Stimulated activated CD4-positive, alpha-beta T cell treated with anti-CD3 and anti-CD28 coated beads, Interleukin-12 subunit alpha, Interleukin-12 subunit beta, amount 100 ng/mL, for 48 hours (primary cell): ENCODE measurements at places on chromosomes 13 and 19.
A peak's percentile ranks its signal among the peaks of the same experiment; 100 is the strongest.

- no peak for DNase-seq
These were observed 3.8 kb upstream of the ALOX5AP start for GRCh38 chr13:30731361-30732045.

GRCh38 chr19:45597425-45598111 lies 4.4 kb downstream of the GPR4 start:
- DNase-seq = no peak

GRCh38 chr19:49391581-49392399 lies 3.7 kb downstream of the KASH5 start:
- peak; percentile 59 for DNase-seq

DNA sequence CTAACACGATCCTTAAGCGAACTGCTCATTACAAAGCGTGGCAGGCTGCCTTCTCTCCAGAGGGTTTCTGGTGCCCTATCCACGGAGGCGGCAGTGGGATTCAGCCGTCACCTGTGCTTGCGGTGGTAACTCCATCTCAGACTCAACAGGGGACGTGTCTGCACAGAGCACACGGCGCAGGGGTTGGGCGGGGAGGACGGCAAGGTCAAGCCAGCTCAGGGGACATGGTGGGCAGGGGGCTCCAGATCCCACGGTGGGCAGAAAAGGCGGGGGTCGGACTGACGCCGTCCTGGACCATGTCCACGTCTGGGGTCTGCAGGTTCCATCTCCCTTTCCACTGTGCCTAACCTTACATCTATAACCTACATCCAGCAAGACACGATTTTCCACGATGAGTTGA lies 70.7 kb downstream of the RASA3 start:
- DNase-seq = no peak

DNA sequence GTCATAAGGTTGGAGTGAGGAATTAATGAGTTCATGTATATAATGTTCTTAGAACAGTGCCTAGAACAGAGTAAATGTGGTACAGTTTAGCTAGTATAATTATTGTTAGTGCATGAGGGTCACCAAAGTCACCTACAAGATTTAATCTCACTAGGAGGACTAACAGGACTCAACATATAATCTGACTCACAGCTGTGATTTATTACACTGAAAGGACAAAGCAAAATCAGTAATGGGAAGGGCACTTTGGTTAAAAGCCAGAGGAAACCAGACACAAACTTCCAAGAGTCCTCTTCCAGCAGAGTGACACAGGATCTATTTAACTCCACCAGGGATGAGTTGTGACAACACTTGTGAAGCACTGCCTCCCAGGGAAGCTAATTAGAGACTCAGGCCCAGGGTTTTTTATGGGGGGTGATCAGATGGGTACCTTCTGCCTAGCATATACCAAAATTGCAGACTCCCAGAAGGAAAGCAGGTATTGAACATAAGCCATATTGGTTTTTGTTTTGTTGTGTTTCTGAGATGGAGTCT lies 341.2 kb upstream of the DACH1 start:
- no peak for DNase-seq

DNA sequence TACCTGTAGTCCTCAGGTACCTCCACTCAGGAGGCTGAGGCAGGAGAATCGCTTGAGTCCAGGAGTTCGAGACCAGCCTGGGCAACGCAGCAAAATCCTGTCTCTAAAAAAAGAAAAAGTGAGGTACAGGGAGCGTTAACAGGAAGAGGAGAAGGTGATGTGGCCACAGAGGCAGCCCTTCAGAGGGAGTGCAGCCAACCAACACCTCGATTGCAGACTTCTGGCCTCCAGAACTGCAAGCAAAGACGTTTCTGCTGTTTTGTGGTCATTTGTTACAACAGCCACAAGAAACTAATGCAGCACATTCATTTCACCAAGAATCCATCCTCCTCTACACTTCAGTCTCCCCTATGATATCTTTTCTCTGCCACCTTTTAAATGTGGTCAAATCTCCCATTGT lies 145.2 kb downstream of the USP12 start:
- no peak for DNase-seq

DNA sequence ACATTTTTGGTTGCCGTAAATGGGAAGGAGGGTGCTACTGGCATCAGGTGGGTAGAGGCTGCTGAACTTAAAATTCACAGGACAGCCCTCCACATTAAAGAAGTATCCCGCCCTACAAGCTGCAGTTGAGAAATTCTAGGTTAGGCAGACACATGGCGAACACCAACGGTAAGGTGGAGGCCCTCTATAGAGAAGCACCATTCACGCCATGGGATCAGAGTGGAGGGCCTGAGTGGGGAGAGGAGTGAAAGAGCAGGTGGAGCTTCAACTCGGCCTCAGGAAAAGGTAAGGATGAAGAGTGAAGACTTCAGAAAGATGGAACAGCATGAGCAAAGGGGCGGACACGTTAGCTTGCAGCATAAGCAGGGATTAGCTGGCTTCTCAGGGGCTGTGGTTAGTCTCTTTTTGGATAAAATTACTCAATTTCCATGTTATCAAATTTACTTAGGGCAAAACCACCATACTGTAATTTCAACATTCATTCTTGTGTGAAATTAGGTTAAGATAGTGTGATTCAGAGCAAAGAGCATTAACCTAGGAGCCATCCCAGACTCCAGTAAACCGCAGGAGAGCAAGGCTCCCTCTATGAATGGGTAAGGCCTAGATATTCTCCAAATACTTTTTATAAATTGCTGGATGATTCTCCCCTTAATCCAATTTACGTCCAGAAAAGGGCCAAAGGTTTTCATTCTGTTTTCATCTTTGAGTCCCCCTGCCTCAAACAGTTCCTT lies 1.2 kb downstream of the EEF1AKMT1 start:
- DNase-seq = no peak

DNA sequence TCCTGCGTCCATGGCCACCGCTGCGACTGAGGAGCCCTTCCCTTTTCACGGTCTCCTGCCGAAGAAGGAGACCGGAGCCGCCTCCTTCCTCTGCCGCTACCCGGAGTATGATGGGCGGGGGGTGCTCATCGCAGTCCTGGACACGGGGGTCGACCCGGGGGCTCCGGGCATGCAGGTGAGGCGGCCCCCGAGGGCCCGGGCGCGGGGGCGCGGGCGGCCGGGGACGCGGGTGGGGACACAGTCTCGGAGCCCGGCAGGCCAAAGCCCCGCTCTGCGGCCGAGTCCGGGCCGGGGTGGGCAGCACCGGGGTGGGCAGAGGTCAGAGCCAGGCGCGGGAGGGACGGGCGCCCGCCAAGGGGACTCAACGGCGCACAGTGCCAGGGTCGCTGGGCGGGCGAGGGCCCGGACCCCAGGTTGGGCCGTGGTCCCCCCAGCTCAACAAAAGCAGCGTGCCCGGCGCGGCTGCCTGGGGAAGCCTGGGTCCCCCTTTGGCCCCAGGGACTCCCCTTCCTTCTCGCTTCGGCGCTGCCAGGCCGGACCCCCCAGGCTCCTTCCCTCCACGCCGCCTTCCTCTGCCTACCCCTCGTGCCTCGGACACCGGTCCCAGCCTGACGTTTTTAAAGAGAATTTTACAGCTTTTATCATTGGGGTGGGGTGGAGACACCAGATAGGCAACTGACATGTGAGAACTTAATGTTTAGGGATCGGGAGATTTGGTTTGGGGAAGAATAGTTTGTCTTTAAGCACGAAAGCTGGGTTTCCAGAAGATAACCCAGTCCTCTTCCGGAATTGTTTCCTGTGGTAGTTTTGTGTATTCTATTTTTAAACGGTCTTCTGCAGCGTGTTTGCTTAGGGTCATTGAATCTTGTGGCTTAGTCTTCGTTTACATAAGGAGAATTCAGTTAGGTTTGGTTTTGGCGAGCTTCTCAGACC lies 509 bp downstream of the TPP2 start:
- no peak for DNase-seq

DNA sequence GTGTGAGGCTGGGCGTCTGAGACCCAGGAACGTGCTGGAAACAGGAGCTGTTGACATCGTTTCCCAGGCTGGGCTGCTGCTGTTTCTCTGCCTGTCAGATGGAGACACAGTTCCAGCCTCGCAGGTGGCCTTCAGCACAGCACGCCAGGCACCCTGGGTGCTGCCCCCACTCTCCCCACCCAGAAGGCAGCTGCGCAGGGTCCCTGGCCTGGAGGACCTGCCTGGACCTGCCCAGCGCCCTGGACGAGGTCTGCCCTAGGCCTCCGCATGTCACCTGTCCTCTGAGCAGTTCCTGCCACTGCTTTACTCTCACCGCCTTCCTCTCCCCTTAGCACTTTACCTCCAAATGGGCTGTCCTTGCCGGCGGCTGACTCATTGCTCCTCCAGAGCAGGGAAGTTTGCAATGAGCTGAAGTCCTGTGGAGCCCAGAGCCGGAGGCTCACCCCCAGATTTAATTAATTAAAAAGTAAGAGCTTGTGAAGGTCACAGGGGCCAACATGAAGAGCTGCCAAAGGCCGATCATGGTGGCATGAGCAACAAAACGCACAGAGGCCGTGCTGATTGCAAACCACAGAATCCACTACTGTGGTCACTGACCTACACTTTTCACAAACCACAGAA lies 32.2 kb downstream of the C13orf46 start:
- no peak for DNase-seq

GRCh38 chr19:45515081-45515624 lies 7.9 kb downstream of the VASP start:
- DNase-seq = no peak

GRCh38 chr19:19628501-19629134 lies 598 bp upstream of the LPAR2 start:
- DNase-seq = peak; percentile 23

GRCh38 chr19:1868971-1869370 lies 5.6 kb upstream of the KLF16 start:
- no peak for DNase-seq

DNA sequence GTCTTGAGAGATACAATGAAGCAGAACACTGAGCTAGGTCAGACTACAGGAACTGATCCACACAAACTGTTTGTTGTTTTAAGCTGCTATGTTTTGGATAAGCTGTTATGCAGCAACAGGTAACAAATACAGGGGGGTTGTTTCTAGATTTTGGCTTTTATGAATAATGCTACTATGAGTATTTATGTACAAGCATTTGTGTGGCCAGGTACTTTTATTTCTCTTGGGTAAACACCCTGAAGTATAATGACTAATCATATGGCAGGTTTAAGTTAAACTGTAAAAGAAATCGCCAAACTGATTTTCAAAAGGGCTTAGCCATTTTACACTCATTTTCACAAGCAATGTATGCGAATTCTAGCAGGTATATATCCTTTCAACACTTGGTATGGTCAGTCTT lies 166.0 kb downstream of the DNAJC3 start:
- DNase-seq = no peak
